ENCODE measurements at places on chromosomes 2 and 18. TPM values are rescaled to one million over a fixed set of nuclear protein-coding genes. Genes with fewer than 3 reads are reported as not detected.
A peak's percentile ranks its signal among the peaks of the same experiment; 100 is the strongest.

GRCh38 chr18:137327-137726, 21.0 kb upstream of the USP14 start:
- DNase-seq = no peak

Gene POTEF
- polyA plus RNA-seq = not detected

DNA sequence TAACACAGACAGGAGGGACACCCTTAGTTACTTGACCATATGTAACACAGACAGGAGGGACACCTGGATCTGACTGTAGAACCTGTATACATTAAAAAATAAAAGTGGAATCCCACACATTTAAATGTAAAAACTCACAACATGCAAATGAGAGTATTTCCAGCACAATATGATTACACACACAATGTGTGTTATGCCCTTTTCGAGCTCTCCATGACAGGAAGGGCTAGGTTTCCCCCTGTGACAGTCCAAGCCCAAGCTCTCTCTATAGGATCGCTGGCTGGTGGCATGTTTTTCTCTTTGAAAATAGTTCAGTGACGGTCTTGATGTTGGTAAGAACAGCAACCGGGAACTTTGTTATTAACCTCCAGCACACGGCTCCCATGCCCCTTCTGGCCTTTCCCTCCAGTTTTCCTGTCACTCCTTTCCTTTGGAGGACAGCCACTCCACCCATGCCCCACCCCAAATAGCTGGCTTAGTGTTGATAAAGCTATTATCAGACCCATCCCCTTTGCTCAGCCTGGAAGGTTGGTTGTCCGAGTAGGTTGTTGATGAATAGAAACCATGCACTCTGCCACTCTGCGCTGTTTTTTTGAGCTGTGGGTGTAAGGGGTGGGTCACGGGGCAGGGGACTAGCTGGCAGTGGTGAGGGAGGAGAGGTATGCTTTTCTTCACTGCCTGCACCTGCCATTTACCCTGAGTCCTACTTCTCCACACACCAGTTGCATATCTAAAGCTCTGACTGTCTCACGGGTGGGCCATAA, 2.7 kb downstream of the RASGRP3 start:
- DNase-seq = no peak

- peak; percentile 98 for DNase-seq
Observed at GRCh38 chr2:99878581-99879350, 263.6 kb downstream of the AFF3 start.

DNA sequence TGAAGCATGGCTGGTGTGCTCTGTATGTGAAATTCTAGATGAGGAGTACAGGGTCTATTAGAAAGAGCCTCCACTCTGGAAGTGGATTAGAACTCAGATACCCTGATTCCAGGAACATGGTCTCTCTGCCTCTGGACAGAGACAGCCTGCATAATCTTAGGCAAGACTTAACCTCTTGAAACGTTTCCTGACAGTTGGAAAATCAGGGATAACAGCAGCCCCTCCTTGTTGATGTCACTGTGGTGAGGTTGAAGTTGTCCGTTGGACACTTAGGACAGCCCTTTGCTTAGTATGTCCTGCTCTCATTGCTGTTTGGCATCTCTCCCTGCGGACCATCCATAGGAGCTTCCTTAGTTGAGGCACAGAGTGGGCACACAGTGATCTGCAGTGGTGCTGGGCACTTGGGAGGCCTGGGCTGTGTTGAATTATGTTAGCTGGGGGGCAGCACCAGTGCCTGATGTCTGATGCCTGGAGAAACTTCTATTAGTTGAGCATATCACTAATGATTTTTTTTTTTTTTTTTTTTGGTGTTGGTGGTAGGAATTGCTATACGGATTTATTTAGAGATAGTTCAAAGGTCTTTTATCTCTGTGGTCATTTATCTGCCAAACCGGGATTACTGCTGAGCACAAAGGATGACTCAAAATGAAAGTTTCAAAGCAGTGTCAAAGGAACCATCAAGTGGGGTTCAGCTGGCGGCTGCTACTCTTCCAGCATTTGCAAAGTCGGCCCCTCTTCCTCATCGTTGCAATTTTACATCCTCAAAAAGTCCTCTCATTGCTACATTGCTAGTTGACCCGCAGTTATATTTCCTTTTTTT, 28.8 kb downstream of the SETBP1 start:
- no peak for DNase-seq

GRCh38 chr2:228466851-228467250, 285.4 kb upstream of the SPHKAP start:
- no peak for DNase-seq

DNA sequence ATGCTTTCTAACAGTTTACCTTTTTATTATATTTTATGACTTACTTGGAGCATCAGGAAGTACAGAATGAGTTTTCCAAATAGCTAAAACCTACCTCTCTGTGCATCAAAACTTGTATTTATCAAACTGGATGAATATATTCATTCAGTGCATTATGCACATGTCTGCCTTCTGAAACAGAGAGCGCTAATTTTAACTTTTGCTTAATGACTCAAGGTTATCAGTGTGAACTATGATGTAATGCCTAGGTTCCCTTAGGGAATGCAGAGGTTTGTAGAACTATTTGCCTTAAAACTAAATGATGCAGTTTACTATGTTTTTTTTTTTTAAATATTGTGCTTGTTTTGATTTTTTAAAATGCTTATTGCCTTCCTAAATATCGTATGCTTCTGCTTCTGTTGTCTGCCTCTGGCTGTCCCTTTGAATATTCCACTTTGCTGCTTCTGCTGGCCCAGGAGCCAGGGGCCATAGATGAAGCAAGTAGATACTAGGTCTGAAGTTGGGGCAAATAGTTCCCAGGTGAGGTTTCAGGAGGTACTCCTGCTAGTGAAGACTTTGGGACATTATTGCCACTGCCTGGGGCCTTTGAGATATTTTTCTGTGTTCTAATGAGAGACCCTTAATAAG, 16.5 kb downstream of the TMEM178A start:
- no peak for DNase-seq

DNA sequence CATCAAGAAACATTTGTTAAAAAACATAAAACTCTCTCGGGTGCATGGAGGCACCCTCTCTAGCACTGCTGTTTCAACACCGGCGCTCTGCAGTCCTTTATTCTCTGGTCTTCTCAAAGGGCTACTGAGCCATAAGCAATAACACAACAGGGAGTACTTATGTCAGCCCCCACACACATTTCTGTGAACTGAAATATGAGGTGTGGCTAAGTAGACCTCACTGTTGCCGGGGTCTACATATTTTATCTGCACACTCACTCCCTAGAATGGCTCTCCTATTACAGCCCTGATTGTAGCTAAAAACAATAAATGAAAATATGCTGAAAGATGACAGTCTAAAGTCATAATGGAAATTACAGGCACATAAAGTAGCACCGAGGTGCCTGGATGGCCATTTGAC, 235.1 kb downstream of the GRB14 start:
- DNase-seq = peak; percentile 13

GRCh38 chr18:69217196-69218000, 183.3 kb upstream of the DOK6 start:
- no peak for DNase-seq

DNA sequence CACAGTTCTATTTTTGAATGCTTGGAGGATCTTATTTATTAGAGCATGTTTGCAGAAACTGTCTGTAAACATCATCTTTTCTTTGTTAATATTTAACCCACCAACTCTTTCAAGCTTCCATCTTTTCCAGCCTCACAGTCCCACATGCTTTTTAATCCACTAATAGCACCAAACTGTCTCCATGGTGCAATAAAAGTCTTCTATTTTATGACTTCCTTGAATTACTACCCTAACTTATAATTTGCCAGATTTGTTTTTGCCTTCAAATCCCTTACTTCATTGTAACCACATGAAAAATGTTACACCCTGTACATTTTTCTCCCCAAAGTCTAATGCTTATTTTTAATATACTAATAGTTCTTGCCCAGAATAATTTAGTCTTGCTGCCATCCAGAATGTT, 792.6 kb downstream of the PLCL1 start:
- no peak for DNase-seq

DNA sequence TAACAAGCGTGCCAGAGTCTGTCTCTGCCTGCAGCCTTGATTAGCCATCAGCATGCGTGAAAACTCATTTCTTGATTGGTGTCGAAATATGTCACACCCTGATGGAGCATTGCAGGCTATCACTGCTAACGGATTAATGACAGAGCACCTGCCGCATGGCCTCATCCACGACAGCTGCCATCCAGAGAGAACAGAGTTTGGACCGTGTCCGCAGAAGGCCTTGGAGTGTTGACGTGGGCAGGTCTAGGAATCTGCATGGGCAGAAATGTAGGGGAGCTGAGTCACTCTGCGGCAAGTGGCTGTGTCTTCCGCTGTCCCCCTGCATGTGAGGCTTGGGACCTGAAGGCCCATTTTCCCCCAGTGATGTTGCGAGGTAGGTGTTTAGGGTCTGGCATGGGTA, 43.0 kb downstream of the KLHL29 start:
- no peak for DNase-seq

Gene ABCB11
- polyA plus RNA-seq = not detected

GRCh38 chr2:21939967-21940366, 816.2 kb downstream of the TDRD15 start:
- DNase-seq = peak; percentile 86

DNA sequence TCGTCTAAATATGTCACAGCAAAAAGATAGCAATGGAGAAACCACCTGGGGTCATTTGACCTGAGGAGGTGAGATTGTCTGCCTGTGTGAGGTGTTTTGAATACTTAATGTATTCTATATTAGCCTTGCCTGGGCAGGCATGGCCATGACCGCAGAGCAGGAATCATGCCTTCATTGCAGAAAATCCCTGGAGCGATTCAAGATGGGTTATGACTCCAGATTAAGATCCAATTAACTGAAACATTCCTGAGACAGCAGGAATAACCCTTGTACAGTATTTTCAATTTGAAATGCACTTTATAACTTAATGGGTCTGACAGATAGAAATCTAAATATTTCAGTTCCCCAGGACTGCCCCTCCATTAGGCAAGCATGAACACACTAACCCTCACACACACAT, 227.3 kb upstream of the RAB6C start:
- DNase-seq = no peak

GRCh38 chr2:16742026-16742425, 76.4 kb upstream of the CYRIA start:
- no peak for DNase-seq

Gene PRSS56
- not detected for polyA plus RNA-seq

DNA sequence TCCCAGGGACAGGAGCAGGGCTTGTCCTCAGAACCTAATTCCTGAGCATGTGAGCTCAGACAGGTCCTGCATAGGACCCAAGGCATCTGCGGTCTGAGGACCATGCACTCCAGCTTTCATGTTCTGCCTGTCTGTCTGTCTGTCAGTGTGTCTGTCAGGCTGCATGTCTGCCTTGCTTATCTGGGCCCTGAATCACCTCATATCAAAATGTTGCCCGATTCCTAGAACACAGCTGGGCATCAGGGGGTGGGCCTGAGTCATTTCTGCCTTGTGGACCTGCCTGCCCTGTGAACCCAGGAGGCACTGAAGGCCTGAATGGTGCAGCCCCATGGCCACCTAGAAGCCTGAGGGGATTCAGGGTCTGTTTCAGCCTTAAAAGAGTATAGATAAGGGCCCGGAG, 22.1 kb downstream of the INHBB start:
- no peak for DNase-seq

DNA sequence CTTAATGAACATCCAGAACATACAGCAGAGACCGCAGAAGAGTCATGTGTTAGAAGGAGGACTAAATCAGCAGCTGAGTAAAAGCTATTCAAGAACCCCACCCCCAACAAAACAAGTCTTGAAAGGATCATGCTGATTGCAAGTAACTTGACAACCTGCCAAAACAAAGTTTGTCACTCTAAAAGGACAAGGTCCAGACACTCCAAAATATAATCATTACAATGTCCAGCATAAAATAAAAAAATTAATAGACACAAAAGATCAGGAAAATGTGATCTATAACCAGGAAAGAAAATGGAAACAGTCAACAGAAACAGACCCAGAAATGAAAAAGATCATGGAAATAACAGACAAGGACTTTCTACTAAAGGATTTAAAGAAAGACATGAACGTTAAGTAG, 28.5 kb downstream of the CCDC88A start:
- DNase-seq = no peak

DNA sequence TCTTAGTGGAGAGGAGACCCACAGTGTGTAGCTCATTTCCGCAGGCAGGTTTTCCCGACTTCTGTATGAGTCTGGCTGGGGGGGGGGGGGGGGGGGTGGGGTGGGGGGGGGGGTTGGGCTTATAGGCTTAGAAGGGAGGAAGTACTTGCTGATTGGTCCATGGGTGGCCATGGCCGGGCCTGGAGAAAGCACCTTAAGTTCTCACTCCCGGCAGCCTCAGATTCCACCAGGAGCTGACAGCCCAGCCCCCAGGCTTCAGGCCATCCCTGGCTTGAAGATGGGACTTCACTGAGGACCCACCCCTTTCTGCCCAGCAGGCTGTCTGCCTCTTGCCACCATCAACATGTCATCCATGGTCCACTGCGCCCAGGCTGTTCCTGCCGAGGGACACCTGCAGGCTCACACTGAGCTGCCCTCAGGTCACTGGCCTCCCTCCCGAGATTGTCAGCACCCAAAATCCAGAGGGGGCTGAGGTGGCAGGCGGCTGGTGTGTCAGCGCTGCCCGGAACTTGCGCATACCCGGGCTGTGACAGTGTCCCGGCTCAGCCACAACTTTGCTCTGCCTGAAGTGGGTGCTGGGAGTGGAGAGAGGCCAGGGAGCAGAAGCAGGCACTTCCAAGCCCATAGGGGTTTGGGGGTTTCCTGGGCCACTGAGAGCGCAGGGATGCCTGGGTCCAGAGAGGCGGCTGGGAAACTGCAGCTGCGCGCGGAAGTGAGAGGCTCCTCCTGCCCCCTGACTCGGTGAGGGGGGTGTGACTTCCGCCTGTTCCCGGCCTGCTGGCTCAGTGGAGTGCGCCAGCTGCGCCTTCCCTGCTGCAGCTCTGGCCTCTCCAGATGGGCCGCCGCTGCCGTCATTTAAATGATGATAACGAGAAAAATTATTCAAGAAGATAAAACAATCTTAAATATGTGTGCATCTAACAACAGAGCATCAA, 256.1 kb downstream of the RPRM start:
- DNase-seq = no peak

Gene C2orf78
- polyA plus RNA-seq = not detected

- peak; percentile 19 for DNase-seq
Observed at GRCh38 chr2:18546567-18546966, 13.9 kb downstream of the RDH14 start.

Gene SEPTIN2
- 320 TPM for polyA plus RNA-seq

DNA sequence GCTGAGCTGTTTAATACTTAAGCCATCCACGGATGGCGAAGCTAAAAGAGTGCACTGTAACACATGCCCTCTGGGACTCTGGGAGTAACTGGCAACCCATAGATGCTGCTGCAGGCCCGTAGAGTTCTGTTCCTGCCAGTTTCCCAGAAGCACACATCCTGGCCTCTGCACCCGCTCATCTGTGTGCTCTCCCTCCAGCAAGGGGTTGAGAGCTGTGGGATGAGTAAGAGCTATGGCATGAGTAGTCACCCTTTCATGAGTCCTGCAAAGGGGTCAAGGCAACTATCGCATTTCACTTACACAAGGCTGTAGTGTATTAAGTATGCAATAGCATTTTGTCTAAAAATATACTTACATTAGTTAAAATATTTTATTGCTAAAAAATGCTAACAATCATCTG, 1341.8 kb upstream of the NXPH2 start:
- DNase-seq = no peak

- DNase-seq = peak; percentile 25
Observed at GRCh38 chr2:240013343-240013742, 11.8 kb downstream of the NDUFA10 start.
